Activated gamma-delta T cell (primary cell): ENCODE measurements at places on chromosomes 7 and 10.

DNA sequence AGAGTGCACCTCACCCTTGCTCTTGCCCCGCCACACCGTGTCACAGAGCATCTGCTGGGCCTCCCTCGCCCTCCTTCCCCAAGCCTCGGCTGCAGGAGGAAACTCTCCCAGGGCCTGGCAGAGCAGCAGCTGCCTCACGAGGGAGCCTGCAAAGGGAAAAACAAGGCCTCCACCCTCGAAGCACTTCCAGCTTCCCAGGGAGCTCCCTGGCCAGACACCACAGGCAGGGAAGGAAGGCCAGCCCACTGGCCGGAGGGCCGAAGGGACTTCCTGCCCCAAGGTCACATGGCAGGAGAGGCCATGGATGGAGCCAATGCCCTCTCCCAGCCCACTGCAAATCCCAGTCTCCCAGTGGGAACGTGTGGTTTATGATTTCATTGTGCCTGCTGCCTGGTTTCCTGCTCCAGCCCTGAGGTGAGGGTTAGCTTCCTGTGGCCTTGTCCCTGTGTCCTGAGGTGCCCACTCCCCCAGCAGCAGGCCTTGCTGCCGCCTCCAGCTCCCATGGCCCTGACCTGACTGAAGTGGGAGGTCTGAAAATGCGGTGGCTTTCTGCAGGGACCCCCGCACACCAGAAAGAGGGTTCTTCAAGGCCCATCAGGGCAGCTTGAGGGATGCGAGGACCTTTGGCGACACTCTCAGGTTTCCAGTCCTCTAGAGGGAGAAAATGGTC lies 100.5 kb upstream of the PPIF start:
- DNase-seq, result no peak

DNA sequence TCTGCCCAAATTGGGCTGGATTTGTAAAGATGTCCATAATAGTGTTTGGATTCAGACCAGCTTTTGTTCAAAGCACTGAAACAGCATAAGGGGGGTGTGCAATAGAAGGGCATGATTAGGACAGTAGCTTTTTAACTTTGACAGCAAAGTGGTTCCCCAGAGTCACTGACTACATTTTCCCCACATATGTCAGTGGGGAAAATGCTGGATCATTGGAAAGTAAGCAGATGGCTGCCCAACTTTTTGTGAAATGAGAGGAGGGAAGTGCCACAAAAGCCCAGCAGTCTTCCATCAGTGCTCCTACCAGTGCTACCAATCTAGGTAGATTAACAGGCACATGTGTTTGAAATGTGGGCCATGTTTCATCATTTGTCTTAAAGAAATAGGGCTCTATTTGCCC lies 162.8 kb downstream of the FZD1 start:
- no peak for DNase-seq

GRCh38 chr7:30842542-30843451 lies 68.9 kb upstream of the AQP1 start:
- DNase-seq, result no peak

DNA sequence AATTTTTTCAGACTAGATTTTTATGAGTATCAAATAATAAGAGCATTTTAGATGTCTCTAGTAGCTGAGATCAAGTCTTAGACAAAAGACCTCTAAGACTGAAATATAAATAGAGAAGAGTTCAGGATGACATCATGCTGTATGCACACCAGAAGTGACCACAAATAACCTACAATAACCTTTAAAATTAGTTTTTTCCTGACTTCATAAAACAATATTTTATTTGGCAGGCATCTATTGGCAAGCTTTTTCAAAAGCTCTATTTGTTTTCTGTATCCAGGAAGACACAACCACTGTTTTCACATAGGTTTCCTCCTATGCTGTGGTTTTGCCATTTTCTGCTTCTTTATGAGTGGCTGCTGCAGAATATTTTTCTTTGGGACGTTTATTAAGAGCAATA lies 359.1 kb downstream of the CRPPA start:
- DNase-seq, result no peak

DNA sequence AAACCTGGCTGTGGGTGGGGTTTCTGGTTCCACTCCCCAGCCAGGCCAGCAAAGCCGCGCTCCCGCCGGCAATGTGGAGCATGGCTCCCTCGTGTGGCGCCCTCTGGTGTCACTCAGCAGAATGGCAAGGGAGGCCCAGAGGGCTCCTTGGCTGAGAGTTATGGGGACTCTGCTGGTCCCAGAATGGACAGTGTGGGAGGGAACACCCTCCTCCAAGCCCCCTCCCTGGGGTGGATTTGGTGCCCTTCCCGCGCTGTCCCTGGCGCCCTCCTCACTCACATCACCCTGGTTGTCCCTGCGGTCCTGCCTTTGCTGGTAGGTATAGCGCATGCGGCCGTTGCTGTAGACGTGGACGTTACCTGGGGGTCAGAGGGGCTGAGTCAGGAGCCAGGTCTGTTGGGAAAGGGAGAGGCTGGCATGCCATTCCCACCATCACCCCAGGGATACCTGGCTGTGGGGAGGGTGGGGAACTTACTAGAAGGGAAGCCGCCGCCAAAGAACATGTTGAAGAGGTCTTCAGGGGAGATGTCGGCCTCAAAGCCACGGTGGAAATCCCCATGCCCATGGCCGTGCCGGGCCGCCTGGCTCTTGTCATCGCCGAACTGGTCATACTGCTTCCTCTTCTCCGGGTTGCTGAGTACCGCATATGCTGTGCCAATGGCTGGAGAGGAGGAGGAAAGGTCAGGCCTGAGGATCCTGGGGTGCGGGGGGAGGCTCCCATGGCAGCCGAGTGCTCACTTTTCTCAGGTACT lies 14.0 kb downstream of the DNAJB12 start:
- DNase-seq, result peak; percentile 39

GRCh38 chr10:83991986-83992753 lies 147.1 kb upstream of the GHITM start:
- DNase-seq, result no peak

DNA sequence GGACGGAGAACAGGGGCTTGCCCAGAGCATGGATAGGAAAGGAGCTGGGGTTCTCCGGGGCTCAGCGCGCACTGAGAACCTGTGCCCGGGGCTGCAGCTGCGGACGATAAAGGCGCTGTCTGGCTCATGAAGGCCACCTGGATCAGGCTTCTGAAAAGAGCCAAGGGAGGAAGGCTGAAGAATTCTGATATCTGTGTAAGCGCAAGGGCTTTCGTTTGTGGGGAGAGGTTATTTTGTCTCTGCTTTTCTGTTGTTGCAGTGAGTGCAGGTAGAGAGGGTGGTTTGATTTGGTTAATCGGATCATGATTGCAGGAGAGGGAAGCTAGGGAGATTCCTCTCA lies 250.5 kb downstream of the NSUN6 start:
- no peak for DNase-seq

DNA sequence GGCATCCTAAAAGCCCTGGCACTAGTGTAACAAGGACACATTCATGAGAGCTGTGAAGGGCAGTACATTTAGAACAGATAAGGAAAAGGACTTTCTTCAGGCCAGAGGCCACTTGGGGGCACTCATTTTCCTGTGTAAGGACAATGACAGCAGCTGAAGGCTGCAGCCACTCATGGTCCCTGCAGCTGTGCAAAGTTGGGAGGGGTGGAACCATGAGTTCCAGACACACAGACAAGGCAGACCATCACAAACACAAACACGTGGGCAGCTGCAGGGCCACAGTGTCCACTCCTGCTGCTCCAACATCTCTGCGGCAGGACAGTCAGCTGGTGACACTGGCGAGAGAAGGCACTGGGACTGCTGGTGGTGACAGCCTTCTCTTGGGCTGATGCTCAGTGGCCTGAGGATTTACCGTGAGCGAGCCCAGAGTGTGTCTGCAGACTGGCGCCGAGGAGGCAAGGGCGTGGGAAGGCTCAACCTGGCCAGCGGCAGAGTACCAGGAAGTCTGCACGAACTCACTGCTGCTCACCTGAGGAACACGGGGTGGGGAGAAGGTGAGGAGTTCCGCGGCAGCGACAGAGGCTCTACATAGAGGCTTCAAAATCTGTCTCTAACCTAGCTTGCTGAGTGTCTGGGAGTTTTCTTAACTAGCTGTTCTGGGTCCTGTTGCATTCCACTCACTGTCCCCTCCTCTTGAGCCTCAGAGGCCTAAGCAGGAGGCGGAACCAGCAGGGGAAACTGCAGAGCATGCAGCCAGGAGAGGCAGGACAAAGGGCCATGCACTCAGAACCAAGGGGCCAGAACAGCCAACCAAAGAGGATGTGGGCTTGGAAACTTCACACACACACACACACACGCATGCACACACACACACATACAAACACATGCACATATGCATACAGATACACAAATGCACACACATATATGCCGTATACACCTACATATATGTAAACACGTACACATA lies 76.5 kb upstream of the DDC start:
- DNase-seq, result no peak

DNA sequence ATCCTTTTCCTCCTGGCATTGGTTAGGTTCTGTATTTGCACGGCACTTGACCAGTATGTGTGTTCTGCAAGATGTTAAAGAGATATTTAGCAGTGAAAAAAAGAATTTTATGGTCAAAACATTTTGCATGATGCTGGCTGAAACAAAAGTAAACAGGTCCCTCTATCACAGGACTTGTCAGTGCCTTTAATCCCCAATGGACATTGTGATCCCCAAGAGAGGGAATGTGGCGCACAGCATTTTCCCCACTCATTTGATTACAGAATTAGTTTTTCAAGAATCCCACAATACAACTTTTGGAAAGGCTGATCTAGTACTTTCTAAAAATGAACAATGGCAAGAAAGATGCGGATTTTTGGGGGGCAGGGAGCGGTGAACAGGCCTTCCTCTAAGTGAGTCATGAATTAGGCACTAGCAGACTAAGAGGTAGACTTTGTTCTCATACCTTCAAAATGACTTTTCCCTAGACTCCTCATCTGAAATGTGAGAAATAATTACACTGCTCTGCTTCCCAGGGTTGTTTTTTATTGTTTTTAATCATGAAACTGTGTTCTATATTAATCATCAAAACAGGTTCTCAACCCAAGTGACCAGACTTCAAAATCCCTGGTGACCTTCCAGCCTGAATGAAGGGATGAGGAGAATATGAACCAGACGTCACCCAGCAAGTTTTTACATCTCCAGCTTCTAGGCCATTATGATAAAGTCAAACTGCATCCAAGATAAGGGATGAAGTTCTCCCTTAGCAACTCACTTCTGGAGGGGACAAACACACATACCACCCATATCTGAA lies 8.6 kb downstream of the FBXW4 start:
- DNase-seq, result no peak

- no peak for DNase-seq
Observed at GRCh38 chr7:47852330-47853245, 95.7 kb downstream of the PKD1L1 start.

DNA sequence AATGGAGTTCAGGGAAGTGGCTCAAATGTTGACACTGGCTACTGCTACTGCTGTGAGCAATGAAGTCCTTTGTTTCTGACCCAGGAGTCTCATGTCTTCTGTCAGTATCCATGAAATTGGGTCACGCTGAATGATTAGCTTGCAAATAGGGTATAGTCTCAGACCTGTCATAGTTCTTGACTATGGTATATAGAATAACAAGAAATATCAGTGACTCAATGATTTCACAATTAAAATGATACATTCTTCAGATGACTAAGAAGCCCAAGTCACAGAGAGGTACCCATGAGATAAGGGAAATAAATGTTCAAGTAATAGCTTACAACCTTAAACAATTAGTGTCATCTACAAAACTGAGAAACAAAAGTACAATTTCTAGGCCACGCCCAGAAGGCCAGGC lies 89.3 kb downstream of the LYZL2 start:
- DNase-seq, result no peak

GRCh38 chr7:137080516-137081203 lies 212.2 kb downstream of the CHRM2 start:
- no peak for DNase-seq
